Foreskin keratinocyte (primary cell): ENCODE measurements at places on chromosomes 2 and 18. TPM values are rescaled to one million over a fixed set of nuclear protein-coding genes. Genes with fewer than 3 reads are reported as not detected.

Gene PDK1
- 7.1 and 7.8 TPM in 2 replicates for total RNA-seq

Gene FOXI3
- total RNA-seq: 0.04 TPM in 1 of 2 replicates, not detected in the other

Gene RNF138
- total RNA-seq: 27.6 and 28.1 TPM in 2 replicates

Gene CRYBA2
- total RNA-seq: not detected in 2 replicates

Gene TEX44
- total RNA-seq: not detected in 2 replicates

Gene MYO3B
- total RNA-seq: 2.6 and 2.8 TPM in 2 replicates

Gene MEP1B
- not detected in 2 replicates for total RNA-seq

Gene CCDC85A
- 0.03 and 0.04 TPM in 2 replicates for total RNA-seq

Gene TGOLN2
- total RNA-seq: 38.7 and 39.8 TPM in 2 replicates

Gene BMP10
- total RNA-seq: not detected in 2 replicates

Gene CIAO1
- total RNA-seq: 59.5 and 63.9 TPM in 2 replicates

Gene SCRN3
- total RNA-seq: 15.4 and 16.0 TPM in 2 replicates

DNA sequence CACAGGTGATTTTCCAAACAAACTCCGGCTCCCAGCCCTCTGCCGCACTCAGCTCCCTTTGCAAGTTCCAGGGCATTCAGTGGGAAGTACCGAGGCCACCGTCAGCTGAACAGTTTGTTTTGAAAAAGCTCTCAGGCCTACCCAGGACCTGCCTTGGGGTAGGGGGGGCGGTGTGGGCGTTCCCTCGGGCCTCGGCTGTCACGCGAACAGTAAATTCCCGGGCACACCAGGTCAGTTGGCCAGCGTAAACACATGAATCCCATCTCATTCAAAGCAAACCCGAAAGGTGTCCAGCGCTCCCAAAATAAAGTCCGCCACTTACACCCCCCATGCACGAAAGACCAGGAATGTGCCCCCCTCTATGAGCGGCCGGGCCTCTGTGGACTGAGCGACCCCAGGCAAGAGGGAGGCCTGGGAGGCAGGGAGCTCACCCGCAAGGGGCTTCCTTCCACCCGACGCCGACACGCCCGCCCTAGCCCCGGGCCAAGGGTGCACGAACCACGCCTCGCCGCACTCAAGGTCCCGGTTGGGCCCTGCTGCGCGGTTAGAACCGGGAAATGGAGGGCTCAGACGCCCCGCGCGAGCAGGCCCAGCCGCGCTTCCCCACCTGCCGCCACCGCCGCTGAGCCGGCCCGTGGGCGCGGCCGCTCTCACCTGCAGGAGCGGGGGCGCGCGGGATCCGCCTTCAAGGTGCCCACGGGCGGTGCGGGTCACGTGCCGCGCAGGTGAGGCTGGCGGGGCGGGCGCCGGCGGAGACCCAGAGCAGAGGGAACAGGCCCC is at the start of gene WDSUB1:
Gene WDSUB1 (minus strand): TSS at position 775 of the 780 bp plus-strand sequence. CDS start 3,634 bp downstream, outside the sequence.
- DNase-seq: peak; percentile 34

DNA sequence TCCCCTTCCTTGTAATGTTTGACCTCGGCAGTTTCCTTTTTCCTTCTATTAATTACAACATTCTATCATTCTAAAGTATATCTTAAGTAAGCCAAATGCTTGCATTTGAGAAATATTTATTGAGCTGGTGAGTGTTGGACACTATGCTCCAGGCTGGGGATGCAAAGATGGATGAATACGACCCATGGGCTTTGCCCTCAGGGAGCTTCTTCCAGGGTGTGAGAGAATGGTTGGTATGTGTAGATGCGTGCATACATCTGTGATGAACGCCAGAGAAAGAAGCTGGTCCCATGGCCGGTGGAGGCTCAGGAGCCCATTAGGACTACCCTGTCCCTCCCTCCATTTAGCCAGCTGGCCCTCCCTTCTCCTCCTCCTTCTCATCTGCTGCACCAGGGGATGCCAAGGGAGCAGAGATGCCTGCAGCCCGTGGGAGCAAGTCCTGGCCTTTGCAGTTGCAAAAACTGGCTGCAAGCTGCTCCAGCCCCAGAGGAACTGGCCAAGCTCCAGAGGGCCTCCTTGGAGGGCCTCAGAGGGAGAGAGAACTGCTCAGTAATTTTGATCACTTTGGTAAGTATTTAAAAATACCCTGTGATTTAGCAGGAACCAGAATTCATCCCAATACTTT is 65.7 kb upstream of the FOSL2 start:
- no peak for DNase-seq

DNA sequence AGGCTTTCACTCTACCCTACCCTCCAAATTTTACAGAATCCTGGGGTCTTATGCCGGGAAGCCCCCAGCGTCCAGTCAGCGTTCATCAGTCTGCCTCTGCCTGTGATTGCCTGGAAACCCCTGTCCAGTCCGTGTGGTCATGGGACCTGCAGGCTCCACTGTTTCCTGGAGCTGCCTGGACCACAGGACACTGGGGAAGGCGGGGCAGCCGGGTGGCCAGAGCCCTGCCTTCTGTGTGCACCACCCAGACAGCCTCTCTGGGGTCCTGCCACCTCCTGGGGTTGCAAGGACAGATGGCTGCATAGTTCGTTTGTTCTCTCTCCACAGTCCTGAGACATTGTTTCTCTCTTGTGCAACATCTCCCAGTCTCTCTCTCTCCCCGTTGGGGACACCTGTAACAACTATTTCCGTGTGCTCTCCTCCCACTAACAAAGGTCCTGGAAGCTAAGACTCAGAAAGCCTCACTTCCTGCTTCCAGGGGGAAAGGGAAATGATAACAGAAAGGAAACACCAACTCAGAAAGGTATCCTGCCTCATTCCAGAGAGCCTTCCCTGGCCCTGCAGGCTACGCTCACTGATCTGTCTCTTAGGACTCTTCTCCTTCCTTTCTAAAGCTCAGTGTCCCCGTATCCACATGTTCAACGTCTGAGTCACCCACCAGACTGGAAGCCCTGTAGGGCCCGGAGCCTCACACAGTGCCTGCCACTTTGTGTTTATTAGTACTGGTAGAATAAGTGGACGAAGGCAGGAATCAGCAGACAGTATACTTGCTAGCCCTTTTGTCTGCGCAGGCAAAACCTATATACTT is 192.8 kb upstream of the RAB12 start:
- DNase-seq: no peak

DNA sequence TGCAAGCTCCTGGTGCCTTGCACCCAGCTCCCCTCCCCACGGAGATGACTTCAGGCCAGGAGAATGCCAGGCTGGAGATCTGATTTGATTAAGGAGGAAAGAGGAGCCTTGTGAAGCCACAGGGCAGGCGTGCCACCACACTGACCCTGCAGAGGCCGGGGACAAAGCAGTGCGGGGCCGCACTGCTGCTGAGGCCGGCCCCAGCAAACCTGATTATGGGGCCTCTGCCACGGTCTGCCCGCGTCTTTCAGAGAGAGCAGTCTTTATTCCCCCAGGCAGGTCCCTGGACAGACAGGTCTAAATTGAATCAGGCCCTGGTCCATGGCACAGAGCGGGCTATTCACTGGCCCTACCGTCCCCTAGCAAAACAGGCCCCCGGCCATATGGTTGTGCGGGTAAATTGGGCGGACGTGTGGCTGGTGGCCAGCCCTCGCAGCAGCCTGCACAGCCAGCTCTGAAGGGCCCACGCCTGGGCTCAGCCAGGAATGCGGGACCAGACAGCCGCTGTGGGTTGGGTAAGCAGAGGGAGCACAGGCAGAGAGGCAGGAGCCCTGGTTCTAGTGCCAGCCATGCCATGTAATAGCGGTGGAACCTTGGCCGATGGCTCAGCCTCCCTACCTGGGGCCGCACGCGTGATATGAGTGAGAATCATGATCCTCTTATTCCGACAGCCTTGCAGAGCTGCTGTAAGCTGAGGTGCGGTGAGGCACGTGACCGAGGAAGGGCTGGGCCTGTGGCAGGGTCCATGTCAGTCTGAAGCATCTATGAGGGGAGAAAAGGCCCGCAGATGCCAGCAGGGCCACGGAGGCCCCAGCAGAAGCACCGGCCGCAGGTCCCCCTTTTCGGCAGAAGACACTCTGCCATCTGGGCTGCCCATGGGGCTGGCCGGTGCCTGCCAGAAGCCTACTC is 97.3 kb upstream of the MYCN start:
- DNase-seq: no peak

GRCh38 chr18:853471-853870 is 41.4 kb upstream of the YES1 start:
- DNase-seq: no peak

DNA sequence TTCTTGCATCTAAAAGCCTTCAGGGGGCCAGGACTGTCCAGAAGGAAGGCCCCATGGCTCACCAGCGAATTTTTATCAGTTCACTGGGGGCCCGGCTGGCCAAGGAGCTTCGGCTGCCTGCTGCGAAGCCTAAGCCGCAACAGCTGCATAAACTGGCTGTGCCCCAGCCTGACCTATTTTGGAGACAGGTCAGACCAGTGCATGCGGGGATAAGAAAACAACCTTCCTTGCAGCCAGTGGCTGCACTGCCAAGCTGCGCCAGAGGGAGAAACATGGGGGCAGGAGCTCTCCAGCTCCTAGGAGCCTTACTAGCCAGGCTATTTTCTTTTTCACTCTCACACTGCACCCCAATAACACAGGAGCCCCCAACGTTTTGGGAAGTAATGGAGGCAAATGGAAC is 15.2 kb downstream of the PAX3 start:
- no peak for DNase-seq

DNA sequence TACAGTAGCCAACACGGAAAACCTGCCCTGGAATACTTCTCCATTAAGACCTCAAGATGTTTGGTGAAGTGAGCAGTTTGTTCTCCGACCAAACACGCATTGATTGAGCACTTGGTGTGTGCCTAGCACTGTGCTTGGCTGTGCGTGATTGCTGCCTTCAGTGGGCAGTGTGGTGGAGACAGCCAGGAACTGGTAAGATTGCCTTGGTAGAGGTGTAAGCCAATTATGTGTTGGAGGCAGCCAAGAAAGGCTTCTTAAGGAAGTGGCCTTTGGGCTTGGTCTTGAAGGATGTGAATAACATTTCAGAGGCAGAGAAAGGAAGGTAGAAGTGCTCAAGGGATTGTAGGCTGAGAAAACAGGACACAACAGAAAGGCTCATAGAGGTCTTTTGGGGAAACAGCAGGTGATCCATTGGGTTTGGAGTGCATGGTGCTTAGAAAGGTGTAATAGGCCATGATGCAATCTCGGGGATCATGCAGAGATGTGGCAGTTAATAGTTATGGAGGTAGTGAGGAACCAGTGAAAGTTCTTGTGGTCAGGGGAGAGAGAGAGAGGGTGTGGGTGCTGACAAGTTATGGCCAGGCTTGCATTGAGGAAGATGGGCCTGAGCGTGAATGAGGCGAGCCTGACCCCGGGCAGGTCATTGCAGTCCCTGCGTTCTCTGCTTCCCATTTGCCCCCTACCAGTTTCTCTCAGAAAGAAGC is 6.3 kb downstream of the B3GNT2 start:
- DNase-seq: no peak

- DNase-seq: peak; percentile 65
These were observed 76.4 kb downstream of the TANC1 start for GRCh38 chr2:159044804-159045286.

GRCh38 chr2:88753833-88754584 is 62.5 kb downstream of the RPIA start:
- peak; percentile 49 for DNase-seq

GRCh38 chr2:176872406-176872805 is 340.2 kb upstream of the HNRNPA3 start:
- DNase-seq: no peak

GRCh38 chr2:96423828-96424227 is 81.3 kb downstream of the NEURL3 start:
- no peak for DNase-seq

- peak; percentile 79 for DNase-seq
These were observed 66.4 kb downstream of the MYO1B start for GRCh38 chr2:191311627-191312026.

GRCh38 chr2:27265536-27265870 is 2.7 kb upstream of the SLC30A3 start:
- DNase-seq: no peak

DNA sequence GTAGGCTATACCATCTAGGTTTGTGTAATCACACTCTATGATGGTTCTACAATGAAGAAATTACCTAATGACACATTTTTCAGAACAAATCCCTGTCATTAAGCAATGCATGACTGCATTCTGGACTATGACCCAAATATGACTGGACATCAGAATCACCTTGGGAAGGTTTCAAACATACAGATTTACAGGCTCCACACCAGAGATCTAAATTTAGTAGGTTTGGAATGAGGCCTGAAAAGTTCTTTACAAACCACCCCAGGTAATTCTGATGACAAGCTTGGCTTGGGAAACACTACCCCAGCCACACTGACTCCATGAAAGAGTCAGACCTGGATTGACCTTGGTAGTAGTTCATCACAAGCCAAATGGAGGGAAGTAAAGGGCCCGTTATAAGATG is 52.2 kb upstream of the NFE2L2 start:
- no peak for DNase-seq

DNA sequence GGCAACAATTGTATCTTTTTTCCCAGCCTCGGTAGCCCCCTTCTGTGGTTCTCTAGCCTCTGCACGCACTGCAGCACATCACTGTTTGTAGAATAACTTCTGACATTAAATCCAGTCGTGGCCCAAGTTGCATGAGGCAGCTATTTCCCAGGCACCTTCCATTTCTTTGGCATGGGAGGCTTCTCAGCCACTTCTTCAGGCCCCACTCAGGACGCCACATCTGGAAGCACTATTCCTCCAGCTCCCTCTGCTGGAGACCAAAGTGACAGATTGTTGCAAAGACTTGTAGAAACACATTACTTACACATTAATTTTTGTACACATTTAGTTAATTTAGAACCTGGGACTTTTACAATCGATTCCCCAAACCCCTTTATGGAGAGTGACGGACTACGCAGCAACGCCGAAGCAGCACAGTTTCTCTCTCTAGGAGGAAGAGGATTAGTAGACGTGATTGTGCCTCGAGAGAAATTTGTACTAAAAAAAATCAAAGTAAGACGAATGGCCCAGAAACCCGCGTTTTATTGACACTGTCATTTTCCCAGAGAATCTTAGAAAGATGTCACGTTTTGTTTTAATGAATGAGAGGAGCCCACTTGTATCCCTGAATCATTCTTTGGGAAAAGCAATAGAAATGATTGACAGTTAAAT is 57.8 kb upstream of the RGPD5 start:
- no peak for DNase-seq

- no peak for DNase-seq
These were observed 176.2 kb upstream of the ST6GAL2 start for GRCh38 chr2:107062173-107062572.

DNA sequence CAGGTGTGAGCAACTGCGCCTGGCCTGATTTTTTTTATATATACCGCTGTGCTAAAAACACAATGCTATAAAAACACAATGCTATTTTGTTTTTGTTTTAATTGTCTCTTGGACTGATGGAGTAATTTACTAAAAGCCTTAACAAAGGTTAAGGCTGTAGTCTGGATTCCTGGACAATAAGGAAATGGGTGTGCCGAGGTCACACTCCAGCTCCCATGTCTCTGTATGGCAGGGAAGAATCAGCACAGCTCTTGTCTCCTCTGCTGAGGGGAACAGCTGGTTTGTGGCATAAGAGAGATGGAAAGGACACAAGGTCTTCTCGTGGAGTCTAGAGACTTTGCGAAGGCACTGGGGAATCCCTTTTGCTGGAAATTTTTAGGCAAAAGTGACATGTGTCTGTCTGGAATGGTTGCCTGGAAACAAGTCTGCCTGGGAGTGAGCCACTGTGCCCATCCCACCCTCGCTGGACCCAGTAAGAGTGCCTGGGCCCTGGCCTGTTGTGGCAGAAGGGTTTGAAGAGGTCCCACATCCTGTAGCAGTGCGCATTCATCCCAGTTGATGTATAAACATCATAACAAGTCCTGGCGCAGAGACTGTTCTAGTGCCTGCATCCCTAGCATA is 73.1 kb downstream of the MAPK4 start:
- DNase-seq: no peak
